ENCODE measurements at places on chromosomes 6 and 20.

GRCh38 chr6:34099878-34100277 lies 46.0 kb downstream of the GRM4 start:
- DNase-seq = no peak

- no peak for DNase-seq
These were observed 144.1 kb upstream of the KCNK16 start for GRCh38 chr6:39466631-39467030.

DNA sequence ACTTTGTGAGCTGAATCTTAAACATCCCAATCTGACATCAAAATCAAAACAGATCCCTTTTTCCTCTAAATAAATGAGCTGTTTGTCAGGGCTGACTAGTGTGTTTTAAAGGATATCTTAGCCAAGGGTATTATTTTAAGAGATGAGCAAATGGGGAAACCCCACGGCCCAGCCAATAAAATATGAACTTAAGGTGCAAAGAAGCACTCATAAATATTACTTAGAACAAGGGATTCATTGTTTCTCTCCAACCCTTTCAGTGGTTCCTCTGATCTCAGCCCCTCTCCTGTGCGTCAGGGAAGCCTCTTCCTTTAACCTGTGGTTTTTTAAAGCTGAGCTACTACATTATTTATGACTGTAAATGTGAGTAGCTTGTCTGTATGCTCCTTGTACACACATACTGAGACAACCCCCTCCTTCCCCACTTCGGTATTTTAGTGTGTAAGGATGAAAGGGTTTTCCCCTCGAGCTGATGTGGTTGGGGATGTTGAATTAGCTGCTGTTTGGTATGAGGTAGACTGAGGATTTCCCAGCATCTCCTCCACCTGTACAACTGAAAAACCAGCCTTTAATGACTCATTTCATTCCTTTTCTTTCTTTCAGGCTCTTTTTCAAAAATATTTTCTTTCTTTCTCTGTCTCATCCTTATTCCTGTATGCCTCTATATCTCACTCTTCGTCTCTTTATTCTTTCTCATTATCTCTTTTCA lies 6.5 kb downstream of the BMP5 start:
- peak; percentile 36 for DNase-seq

DNA sequence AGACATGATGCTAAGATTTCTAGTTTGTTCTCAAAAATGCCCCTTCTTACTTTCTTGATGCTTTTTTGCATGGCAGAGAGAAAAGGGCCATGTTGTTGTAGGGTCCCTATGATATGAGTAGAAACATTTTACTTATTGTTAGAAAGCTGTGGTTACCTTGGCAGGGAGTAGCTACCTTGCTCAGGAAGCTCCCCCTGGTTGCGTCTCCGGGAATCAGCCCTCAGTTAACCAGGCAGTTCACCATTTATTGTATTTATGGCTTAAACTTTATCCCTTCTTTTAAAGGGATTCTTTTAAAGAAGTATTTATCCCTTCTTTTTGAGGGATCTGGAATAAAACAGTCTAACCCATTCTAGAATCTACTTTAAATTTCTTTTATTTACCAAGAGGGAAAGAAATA lies 113.9 kb upstream of the PROKR2 start:
- no peak for DNase-seq

- DNase-seq = no peak
These were observed 369.7 kb downstream of the CD109 start for GRCh38 chr6:74065705-74066104.

GRCh38 chr6:143867236-143867635 lies 3.0 kb downstream of the ZC2HC1B start:
- DNase-seq = no peak

DNA sequence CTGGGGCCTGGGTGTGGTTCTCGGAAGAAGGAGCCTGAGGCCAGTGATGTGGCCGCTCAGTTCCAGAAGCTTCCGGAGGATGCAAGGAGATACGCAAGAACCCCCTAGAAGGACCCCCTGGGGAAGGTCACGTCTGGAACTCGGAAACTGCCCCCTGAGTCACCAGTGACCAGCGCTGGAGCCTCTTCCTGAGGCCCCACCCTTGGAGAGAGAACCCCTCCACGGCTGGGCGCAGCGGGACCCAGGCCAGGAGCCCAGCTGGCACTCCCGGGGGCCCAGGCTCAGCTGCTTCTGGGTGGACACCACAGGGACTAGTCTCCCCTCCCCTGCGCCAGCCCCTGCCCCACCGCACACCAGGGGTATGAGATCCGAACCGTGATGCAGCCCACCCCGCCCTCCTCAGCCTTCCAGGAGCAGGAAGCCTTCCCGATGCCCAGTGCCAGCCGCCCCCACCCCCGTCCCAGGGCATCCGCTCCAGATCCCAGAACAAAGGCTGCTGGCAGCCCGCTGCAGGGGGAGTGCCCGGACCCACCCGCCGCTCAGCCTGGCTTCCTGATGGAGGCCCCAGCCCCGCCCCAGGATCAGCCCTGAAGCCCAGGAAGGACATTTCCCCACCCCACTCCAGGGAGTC lies 7.5 kb downstream of the LAMA5 start:
- DNase-seq = no peak

- no peak for DNase-seq
These were observed 144.7 kb upstream of the ZNF217 start for GRCh38 chr20:53738039-53738944.

- no peak for DNase-seq
These were observed 91.4 kb downstream of the FIG4 start for GRCh38 chr6:109782491-109782999.

DNA sequence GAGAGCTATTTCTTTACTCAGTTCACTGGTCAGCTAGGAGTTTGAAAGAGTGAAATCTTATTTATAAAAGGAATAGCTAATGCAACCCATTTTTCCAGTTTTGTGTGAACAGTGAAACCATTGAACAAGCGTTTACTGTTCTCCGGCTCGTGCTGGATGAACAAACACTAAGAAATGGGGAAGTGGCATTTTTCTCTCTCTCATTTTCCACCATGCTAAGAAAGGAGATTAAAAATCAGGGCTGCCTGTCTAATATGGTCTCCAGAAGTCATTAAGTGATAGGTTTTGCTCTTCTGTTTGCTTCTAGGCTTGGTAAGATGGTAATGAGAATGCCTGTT lies 774 bp upstream of the SFT2D1 start:
- no peak for DNase-seq

DNA sequence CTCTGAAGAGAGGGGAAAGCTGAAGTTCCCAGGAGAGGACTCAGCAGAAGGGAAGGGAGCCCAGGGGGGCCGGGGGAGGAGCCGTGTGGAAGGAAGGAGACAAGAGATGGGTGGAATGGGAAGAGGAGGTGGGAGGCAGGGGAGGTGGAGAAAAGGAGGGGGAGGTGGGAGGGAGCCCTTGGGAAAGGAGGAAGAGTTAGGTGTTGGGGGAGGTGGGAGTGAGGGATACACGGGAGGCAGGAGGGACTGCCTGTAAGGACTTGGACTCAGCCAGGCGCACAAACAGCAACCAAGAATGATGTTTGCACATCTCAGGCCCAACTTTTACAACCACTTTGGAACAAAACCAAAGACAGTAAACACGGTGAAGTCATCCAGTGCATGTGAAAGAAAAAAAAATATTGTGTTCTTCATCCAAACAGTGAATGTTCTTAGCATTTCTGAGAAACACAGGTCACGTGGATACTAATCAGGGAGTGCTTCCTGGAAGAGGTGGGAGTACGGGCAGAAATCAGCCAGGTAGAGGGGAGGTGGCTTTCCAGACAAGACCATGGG lies 17.4 kb upstream of the LSM14B start:
- DNase-seq = no peak

DNA sequence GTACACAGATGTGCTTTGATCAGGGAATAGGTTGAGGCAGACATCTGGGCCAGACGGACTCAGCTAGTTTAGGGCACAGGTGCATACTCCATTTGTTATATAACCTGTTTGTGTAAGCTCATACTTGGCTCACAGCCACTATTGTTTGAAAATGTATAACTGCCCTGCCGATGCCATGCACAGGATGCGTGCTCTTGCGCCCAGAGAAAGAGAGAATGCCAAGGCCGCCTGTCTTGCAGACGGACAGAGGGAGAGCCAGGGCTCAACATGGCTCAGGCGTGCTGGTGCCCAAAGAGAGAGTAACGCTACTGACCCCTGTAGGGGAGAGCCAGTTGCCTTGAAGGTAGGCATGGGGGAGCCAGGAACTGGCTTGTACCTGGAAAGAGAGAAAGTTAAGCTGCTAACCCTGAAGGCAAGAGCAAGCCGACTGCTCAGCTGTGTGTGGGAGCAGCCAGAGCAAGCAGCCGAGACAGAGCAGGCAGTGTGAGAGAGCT lies 57.7 kb downstream of the FAM229B start:
- no peak for DNase-seq

GRCh38 chr6:42095094-42095493 lies 44.8 kb downstream of the TAF8 start:
- no peak for DNase-seq

DNA sequence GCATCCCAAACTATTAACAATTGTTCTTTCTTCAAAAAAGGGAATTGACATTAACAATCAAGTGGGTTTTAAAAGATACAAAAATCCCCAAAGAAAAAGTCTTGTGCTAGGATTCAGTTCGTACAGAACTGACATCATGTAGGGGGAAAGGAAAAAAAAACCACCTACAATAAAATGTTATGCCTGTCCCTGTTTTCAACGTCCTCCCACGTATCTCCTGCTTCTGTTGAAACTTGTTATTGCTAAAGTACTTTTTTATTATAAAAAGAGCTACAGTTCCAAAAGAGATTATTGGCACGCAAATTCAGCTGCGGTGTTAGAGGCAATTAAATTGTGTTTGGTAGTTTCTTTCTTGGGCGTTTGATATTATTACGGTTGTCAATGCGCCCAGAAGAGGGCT lies 102.8 kb upstream of the PHACTR1 start:
- DNase-seq = no peak

DNA sequence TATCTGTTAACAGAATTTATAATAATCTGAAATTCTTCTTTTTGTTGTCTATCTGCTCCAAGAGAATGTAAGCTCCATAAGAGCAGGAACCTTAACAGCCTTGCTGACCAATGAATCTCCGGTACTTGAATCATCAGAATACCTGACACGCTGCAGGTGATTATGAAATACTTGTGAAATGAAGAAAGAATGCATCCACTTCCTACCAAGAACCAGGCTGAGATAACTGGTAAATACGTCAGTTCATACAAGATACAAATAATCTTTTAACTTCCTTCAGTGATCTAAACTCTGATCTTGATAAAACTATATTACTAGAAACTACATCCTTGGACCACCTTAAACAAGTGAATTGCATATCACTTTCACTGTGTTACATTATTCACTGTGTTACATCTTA lies 116.2 kb downstream of the MAP3K5 start:
- DNase-seq = no peak

- DNase-seq = no peak
These were observed 970.0 kb upstream of the SLC35B3 start for GRCh38 chr6:9405369-9405768.

GRCh38 chr6:128250370-128251070 lies 269.9 kb downstream of the PTPRK start:
- DNase-seq = no peak

DNA sequence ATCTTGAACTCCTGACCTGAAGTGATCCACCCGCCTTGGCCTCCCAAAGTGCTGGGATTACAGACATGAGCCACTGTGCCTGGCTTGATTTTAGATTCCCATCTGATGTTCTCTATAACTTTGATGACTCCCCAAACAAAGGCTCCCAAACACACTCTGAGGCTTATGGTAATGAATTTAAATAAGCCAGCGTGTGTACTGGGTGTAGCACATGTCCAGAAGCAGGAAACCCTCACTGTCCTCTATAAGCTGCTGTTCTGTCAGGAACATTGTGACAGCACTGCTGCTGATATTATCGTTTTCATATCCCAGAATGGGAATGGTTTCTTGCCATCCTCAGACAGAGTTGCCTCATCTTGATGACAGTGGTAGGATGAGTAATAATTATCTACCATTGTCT lies 54.1 kb upstream of the SALL4 start:
- DNase-seq = no peak

DNA sequence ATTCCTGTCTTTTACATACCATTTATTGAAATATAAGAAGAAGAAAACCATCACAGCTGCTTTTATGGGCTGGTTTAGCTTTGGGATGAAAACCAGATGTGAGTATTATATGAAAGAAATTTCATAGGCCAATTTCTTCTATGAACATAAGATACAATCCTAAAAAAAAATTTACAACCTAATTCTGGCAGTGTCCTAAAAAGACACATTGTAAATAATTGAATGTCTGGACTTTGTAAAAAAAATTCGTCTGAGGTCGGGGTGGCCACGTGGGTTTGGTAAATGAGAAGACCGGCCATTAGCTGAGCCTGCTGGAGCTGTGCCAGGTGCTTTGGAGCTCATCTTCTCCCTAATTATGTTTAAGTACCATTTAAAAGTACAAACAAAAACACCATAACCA lies 26.8 kb downstream of the DACT2 start:
- DNase-seq = no peak

- DNase-seq = no peak
These were observed 42.4 kb downstream of the SLC2A10 start for GRCh38 chr20:46751856-46752255.

DNA sequence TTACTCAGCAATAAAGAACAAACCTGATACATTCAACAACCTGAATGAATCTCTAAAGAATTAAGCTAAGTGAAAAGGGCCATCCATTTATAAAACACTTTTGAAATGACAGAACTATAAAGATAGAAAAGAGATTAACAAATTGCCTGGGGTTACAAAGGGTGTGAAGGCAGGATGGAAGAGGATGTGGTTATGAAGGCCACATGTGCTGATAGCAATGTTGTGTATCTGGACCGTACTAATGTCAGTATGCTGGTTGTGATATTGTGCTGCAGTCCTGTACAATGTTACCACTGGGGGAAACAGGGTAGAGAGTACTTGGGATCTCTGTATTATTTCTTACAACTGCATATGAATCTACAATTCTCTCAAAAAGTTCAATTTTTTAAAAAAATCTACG lies 36.4 kb downstream of the ELOVL5 start:
- DNase-seq = no peak

- DNase-seq = no peak
These were observed 15.6 kb downstream of the COMMD7 start for GRCh38 chr20:32727683-32728082.

DNA sequence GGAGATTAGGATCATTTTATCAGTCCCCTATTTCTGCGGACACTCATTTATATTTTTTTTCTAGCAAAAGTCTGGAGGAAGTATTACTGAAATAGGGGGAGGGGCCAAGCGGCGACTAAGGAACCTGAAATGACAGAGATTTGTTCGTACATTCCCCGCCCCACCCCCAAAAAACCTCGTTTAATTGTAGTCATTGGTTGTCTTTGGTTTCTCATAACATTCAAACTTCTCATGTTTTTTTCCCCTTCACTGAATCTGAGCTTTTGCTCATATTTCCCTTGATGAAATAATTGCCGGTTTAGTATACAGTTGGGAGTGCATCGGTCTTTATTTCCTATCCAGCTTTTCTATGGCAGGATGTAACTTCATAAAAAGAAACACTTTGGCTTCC lies 768 bp upstream of the FYN start:
- DNase-seq = peak; percentile 83
